ENCODE measurements at places on chromosomes 2 and 18. TPM values are rescaled to one million over a fixed set of nuclear protein-coding genes. Genes with fewer than 3 reads are reported as not detected.

The DNAJC27 gene
- total RNA-seq = 8.1 TPM

The KCNG2 gene
- not detected for total RNA-seq

The ADRA2B gene
- 0.79 TPM for total RNA-seq

The TMEM169 gene
- 34.8 TPM for total RNA-seq

The SFTPB gene
- total RNA-seq = not detected

The TRIM43 gene
- total RNA-seq = not detected

The SDC1 gene
- total RNA-seq = 85.4 TPM

The SERPINB11 gene
- total RNA-seq = not detected

The ACMSD gene
- not detected for total RNA-seq

The PIGN gene
- 24.1 TPM for total RNA-seq

The ZNF804A gene
- 0.41 TPM for total RNA-seq

- DNase-seq = no peak
- no peaks in the 10 kb centered on the region for H3K27me3 ChIP-seq
- peaks cover 42% of the 10 kb centered on the region for H3K4me1 ChIP-seq
- H3K36me3 ChIP-seq = peaks cover 3% of the 10 kb centered on the region
- no peak overlapping the region for H3K27ac ChIP-seq
Observed at GRCh38 chr2:171139860-171140259, 20.8 kb downstream of the TLK1 start.

GRCh38 chr2:54628418-54628817 lies 95.0 kb upstream of the EML6 start:
- peaks cover 57% of the 10 kb centered on the region for H3K36me3 ChIP-seq
- H3K4me3 ChIP-seq = no peak overlapping the region
- H3K4me1 ChIP-seq = no peaks in the 10 kb centered on the region
- no peaks in the 10 kb centered on the region for H3K27me3 ChIP-seq
- no peak overlapping the region for H3K27ac ChIP-seq
- DNase-seq = no peak

DNA sequence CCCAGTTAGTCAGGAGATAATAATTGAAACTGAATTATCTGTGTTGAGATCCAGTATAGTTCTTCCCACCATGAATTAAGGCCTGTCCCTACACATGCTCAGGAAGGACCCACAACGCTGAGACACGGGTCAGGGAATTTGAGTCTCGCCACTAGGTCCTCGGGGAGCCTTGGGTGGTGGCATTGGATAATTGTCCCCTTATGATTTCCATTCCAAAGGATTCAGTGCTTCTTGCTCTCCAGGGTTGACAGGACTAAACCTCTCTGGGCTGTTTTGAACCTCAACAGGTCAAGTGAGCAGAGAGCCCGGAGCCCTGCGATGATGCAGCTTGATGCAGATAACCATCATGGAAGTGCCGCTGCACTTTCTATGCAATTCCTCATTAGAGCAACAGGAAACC lies 253.7 kb upstream of the PXDN start:
- H3K4me3 ChIP-seq = no peak overlapping the region
- no peaks in the 10 kb centered on the region for H3K27me3 ChIP-seq
- no peak for DNase-seq
- no peaks in the 10 kb centered on the region for H3K4me1 ChIP-seq

DNA sequence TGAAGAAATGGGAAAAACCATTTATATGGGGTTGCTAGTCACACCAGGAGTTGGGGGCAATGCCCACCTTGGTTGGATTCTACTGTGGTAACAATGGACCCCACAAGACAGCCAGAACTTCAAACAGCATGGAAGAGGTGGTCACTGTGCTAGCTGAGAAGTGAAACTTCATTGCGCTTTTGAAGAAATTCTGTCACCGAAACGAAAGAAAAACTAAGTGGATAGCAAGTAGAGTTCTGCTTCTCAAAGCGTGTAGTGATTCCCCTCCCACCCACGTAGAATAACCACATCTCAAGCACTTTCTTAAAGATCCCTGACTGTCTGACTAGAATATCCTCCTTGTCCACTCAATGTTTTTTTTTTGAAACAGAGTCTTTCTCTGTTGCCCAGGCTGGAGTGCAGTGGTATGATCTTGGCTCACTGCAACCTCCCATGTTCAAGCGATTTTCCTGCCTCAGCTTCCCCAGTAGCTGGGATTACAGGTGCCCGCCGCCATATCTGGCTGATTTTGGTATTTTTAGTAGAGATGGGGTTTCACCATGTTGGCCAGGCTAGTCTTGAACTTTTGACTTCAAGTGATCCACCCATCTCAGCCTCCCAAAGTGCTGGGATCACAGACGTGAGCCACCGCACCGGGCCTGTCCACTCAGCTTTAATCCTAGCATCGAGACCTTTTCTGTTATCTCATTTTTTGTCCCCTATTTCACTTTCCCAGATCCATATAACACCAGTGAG lies 30.1 kb upstream of the CCL20 start:
- H3K36me3 ChIP-seq = no peaks in the 10 kb centered on the region
- no peak overlapping the region for H3K27ac ChIP-seq
- no peak for DNase-seq
- H3K27me3 ChIP-seq = no peaks in the 10 kb centered on the region
- H3K4me1 ChIP-seq = no peaks in the 10 kb centered on the region

GRCh38 chr2:113216321-113216720 lies 42.5 kb downstream of the PSD4 start:
- no peak overlapping the region for H3K4me3 ChIP-seq
- DNase-seq = no peak
- H3K4me1 ChIP-seq = peaks cover 59% of the 10 kb centered on the region
- no peak overlapping the region for H3K27ac ChIP-seq
- H3K27me3 ChIP-seq = no peaks in the 10 kb centered on the region

DNA sequence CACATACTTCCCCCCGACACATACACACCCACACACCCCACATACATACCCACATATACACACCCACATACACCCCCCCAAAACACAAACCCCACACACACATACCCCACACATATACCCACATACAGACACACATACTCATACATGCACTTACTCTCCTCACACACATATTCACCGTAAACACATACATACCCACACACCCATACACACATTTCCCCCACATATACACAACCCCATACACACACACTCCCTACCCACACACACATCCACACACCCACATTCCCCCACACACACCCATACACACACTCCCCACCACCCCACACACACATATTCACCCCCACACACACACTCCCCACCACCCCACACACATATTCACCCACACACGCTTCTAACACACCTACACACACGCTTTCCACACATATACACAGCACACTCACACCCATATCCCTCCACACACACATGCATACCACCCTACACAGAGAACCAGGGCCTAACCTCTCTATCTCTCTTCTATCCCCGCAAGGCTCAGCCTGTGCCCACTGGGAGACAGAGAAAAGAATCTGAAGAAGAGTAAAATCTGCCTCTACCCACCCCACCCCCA lies 182.4 kb upstream of the ETAA1 start:
- no peak for DNase-seq
- H3K27ac ChIP-seq = no peak overlapping the region
- H3K27me3 ChIP-seq = no peaks in the 10 kb centered on the region
- no peak overlapping the region for H3K4me3 ChIP-seq
- peaks cover 15% of the 10 kb centered on the region for H3K4me1 ChIP-seq

DNA sequence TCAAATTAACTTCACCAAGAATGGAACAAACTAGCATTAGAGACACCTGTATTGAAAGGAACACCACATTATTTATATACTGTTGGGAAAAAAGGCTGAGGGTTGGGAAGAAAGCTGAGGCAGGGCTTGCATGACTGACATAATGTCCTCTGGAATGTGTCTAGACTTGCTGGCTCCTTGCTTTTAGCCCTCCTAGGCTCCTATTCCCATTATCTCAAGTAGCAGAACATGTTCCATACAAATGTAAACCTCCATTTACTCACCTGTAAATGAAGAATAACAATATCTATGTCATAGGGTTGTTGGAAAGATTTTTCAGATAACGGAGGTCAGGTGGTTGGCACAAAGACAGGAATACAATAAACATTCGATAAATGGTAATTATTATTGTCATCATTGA lies 976 bp upstream of the ACADL start:
- H3K27me3 ChIP-seq = peaks cover 69% of the 10 kb centered on the region
- H3K27ac ChIP-seq = no peak overlapping the region
- no peaks in the 10 kb centered on the region for H3K36me3 ChIP-seq
- H3K4me3 ChIP-seq = peak overlapping the region; percentile 29
- no peaks in the 10 kb centered on the region for H3K4me1 ChIP-seq

GRCh38 chr2:1546901-1547300 lies 133.6 kb downstream of the TPO start:
- no peaks in the 10 kb centered on the region for H3K36me3 ChIP-seq
- DNase-seq = no peak
- peaks cover 5% of the 10 kb centered on the region for H3K4me1 ChIP-seq
- no peak overlapping the region for H3K27ac ChIP-seq
- peaks cover 5% of the 10 kb centered on the region for H3K27me3 ChIP-seq

GRCh38 chr2:70710038-70710690 lies 57.8 kb downstream of the ADD2 start:
- no peak for DNase-seq
- peaks cover 8% of the 10 kb centered on the region for H3K4me1 ChIP-seq
- no peak overlapping the region for H3K27ac ChIP-seq
- no peak overlapping the region for H3K4me3 ChIP-seq

- peaks cover 14% of the 10 kb centered on the region for H3K4me1 ChIP-seq
- H3K27ac ChIP-seq = no peak overlapping the region
- no peak for DNase-seq
- H3K27me3 ChIP-seq = no peaks in the 10 kb centered on the region
Observed at GRCh38 chr2:115807276-115807675, 1364.8 kb downstream of the DPP10 start.

DNA sequence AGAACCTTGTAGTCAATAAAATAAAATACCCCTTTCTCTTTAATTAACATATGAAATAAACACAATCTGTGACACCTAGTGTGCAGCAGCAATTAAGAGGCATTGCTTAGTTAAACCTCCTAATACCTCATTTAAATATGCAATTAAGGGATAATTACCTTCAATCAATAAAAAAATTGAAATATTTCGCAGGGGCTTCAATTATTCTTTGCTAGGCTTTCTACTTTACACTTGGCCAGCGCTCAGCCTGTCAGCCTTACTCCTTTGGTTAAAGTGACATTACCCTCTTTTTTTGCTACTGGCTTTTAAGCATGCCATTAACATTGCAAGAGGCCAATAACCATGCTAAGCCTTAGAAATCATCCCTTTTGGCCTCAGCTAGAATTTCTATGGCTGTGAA lies 327.5 kb upstream of the ZNF521 start:
- H3K36me3 ChIP-seq = no peaks in the 10 kb centered on the region
- H3K4me3 ChIP-seq = no peak overlapping the region
- H3K27me3 ChIP-seq = no peaks in the 10 kb centered on the region

GRCh38 chr2:60158262-60158661 lies 395.2 kb downstream of the BCL11A start:
- no peaks in the 10 kb centered on the region for H3K27me3 ChIP-seq
- no peak overlapping the region for H3K27ac ChIP-seq
- no peaks in the 10 kb centered on the region for H3K4me1 ChIP-seq
- no peaks in the 10 kb centered on the region for H3K36me3 ChIP-seq

DNA sequence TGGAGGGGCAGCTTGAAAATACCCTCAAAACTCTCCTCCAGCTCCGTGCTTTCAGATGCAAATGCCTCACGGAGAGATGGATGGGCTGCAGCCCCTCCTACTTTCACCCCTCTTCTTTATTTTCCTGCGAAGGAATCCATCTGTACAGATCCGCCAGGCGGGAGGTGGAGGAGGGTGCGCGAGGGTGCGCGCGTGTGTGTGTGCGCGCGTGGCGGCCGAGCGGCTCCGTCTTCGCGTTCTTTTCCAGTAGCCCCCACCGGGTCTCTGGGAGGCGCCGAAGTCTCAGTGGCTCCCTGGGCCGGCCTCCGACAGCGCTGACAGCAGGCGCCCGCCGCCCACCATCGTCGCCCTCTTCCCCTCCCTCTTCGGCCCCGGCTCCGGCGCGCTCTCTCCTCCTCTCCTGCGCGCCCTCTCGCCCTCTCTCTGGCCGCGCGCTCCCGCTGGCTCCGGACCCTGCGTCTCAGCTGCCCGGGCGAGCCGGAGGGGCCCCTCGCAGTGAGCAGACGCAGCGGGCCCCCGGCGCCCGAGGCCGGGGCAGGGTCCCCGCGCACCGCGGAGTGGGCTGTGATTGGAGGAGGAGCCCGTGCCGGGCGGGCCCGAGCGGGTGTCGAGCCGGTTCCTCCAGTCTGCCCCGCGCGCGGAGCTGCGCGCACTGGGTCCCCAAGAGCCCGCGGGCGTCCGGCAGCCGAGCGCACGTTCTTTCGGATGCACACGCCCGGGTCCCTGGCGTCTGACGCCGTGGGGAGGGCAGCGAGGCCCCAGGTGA lies at the start of gene CDH7:
CDH7 (plus strand) TSS at position 624 of the 766 bp plus-strand sequence. CDS start 11,831 bp downstream, outside the sequence.
- H3K4me3 ChIP-seq = peak within 1 kb of the TSS; percentile 93
- H3K4me1 ChIP-seq = peaks cover 41% of the 10 kb centered on the region
- peak; percentile 49 for DNase-seq
- H3K36me3 ChIP-seq = no peaks in the 10 kb centered on the region
- peak within 1 kb of the TSS; percentile 39 for H3K27ac ChIP-seq

DNA sequence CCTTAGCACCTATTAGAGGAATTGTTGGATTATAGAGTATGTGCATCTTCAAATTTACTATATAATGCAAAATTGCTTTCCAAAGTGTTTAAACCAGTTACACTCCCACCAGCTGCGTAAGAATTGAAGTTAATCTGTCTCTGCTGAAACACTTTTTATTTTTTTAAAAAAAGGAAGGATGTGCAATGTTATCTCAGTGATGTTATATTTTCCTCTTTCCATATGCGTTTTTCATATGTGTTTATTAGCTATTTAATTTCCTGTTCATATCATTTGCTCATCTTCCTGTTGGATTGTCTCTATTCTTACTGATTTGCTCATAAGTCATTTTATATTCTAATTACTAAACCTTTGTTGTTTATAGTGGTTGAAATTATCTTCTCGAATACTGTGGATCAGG lies 63.2 kb upstream of the RFX8 start:
- no peak overlapping the region for H3K4me3 ChIP-seq
- H3K36me3 ChIP-seq = no peaks in the 10 kb centered on the region
- peaks cover 9% of the 10 kb centered on the region for H3K4me1 ChIP-seq
- H3K27me3 ChIP-seq = no peaks in the 10 kb centered on the region

DNA sequence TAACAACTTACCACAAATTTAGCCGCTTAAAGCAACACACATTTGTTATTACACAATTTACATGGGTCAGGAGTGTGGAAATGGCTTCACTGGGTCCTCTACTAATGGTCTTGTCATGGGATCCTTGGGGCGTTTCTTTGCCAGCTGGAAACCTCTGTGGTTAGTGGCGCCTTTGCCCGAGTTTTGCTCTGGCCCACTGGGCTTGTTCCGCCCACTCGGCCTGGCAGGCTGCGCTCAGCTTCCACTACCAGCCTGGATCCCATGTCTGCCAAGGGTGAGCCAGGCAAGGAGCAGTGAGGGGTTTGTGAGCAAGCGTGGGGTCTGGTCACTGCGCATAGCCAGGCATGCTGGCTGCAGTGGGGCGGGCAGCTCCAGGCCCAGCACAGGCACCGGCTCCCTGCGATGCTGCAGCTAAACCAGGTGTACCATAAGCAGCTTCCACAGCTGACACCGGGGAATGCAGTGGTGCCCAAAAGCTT lies 16.2 kb upstream of the MBD2 start:
- no peaks in the 10 kb centered on the region for H3K36me3 ChIP-seq
- no peak overlapping the region for H3K27ac ChIP-seq
- no peak overlapping the region for H3K4me3 ChIP-seq
- H3K4me1 ChIP-seq = no peaks in the 10 kb centered on the region
- no peaks in the 10 kb centered on the region for H3K27me3 ChIP-seq
- DNase-seq = no peak

All from neural crest cell (in vitro differentiated cells).